CD4-positive, CD25-positive, alpha-beta regulatory T cell (primary cell): ENCODE measurements at places on chromosomes 2 and 18.

DNA sequence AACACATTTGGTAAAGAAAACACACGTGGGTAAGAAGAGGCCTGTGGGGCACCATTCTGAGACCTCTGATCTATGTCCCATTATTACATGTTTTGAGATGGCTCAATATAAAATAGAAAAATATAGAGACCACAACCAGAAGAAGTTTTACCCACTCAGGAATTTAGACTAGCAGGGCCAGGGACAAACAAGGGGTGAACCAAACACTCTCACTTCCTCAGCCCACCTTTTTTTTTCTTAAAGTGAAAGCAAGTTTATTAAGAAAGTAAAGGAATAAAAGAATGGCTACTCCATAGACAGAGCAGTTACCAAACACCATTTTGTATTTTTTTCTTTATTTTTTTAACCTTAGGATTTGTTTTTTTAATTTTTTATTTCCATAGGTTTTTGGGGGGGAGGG is 119.0 kb upstream of the REV1 start:
- no peak for DNase-seq

DNA sequence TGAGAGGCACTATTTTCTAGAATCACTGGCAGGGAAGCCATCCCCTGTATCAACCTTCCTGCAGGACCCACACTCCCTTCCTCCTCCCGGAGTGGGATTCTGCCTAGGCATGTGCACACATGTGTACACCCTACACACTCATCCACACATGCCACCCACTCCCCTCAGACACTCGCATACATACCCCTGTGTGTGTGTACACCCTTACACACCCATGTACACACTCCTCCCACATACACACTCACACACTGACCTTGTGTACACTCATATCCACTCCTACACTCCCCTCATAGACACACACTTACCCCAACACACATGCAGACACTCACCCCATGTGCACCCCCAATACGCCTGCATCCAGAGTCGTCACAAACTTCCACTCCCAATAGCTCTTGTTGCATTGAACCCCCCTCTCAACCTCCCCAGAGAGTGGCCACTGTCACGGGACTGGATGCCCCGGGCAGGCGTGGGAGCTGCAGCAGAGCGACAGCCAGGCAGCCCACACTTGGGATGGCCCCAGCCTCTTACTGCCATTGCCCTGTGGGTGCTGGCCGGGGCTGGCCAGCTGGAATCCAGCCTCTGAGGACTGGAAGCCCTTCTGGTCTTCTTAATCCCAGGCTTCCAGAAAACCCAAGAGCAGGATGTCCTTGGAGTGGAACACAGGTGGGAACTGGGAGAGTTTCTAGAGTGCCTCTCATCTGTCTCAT is 251.0 kb downstream of the LOXHD1 start:
- no peak for DNase-seq

- DNase-seq: no peak
Measured at GRCh38 chr2:10768063-10768507, 44.5 kb downstream of the PDIA6 start.

GRCh38 chr2:61451178-61451577 is 19.7 kb downstream of the USP34 start:
- DNase-seq: no peak

- no peak for DNase-seq
Measured at GRCh38 chr2:172248785-172249187, 146.1 kb upstream of the DLX2 start.

DNA sequence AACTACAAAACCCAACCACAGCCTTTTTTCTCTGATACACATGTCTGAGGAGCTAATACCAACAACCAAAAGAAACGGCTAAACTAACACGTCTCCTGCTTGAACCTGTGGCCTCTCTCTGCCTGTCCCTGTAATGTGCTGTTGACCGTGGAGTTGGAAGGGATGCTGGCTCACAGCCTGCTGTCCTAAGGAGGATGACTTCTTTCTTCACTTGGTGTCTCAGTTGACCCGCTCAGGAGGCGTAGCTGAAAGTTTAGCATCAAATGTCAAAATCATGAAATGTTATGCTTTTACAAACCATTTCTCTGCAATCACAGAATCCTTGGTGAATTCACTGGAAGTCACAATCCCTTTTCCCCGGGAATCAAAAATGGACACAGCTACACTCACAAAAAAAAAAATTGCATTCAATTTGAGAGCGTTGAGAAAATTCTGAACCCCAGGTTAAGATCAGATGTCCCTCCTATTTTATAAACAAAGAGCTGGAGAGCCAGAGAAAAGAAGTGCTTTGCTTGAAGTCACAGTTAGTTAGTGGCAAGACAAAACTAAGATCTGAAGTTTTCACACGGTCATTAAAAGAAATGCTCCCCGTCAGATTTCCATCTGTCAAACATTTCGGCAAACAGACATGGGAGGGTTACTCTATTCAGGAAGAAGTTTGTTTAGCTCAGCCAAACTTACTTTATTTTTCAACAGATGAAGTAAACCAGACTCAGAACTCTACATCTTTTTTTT is 74.3 kb downstream of the IRS1 start:
- no peak for DNase-seq

DNA sequence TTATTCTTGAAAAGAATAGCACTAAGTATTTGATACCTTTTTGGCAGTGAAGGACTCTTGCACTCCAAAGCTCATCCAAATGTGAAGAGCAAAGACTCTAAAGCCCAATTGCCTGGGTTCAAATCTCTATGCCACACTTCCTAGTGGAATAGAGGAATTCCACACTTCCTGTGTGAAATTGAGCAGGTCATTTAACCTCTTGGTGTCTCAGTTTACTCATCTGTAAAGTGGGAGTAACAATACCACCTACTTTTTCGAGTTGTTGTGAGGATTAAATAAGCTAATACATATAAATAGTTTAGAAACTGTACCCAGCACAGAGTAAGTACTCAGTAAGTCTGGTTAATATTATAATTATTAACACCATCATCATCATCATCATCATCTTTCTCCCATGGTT is 72.6 kb downstream of the AP1S3 start:
- no peak for DNase-seq

DNA sequence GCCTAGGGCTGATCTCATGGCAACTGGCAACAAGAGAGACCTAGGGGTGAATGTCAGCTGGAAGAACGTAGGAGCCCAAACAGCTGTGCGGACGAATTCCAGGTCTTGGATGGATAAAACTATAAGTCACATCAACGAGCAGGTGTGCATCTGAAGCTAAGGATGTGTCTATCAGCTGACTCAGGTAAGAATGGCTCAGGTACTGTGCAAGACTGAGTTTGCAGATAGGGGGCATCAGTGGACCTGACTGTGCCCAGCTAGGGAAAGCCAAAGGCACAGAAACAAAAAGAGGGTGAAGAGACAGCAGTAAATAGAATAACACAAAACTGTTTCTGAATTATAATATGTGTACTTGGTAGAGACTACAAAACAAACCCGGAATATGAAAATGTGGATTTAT is 357.3 kb downstream of the ZEB2 start:
- peak; percentile 26 for DNase-seq

DNA sequence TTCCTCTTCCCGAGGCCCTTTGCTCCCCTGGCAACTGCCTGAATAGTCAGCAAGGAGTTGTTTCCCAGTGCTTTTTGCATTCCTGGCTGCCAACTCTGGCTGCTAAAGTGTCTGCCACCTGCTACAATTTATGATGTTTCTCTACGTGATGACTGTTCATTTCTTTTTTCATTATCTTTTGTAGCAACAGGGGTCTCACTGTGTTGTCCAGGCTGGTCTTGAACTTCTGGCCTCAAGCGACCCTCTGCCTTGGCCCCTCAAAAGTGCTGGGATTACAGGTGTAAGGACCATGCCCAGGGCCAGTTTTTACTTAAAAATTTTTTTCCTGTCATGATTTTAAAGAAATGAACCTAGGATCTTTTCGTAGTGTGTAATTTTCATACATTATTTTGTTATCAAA is 11.3 kb downstream of the EHBP1 start:
- DNase-seq: no peak
